Fibroblast of skin of back (primary cell): ENCODE measurements at places on chromosomes 2 and 18.

GRCh38 chr2:191202881-191203397 lies 42.3 kb upstream of the MYO1B start:
- peak; percentile 62 for DNase-seq

DNA sequence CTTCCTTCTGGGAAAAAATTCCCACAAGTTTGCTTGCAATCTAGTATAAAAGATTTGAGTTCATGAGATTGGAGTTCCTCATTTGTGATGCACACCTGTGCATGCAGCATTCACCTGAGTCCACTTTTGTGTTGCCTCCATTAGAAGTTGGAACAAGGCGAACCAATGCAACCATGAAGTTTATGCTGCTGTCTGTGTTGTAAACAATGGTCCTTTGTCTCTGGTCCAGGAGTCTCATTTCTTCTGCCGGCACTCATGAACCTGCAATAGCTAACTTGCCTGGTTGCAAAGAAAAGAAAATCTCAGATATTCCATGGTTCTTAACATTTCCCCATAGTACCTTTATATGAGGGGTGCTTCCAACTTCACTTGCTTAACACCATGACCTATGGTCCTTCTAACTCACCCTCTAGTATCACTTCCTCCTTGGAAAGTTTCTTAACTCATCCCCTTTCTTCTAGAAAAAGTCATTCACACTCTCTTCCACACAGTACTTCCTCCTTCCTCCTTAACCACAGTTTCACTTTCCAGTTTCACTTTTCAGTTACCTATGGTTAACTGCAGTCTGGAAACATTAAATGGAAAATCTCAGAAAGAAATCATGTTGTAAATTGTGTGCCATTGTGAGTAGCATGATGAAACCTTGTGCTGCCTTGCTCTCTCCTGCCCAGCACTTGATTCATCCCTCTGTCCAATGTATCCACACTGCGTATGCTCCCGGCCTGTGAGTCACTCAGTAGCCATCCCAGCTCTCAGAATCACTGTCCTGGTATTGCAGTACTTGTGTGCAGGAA lies 128.8 kb upstream of the TRIB2 start:
- DNase-seq: peak; percentile 95

DNA sequence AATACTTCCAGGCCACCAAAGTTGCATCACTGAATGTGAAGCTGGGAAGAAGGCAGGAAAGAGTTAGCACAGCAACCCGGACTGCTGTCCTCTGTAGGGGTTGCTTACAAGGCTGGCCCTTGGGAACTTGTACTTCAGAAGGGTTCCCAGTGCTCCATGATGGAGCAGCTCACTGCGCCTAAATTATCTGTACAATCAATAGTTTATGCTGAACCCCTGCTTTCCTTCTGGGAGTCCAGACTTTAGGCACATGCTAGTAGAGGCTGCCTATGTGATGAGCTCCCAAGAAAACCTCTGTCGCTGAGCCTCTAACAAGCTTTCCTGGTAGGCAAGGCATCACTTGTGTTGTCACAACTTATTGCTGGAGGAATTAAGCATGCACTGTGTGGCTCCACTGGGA lies 34.3 kb downstream of the XDH start:
- no peak for DNase-seq

- no peak for DNase-seq
Measured at GRCh38 chr2:205158404-205158803, 523.9 kb upstream of the NRP2 start.

DNA sequence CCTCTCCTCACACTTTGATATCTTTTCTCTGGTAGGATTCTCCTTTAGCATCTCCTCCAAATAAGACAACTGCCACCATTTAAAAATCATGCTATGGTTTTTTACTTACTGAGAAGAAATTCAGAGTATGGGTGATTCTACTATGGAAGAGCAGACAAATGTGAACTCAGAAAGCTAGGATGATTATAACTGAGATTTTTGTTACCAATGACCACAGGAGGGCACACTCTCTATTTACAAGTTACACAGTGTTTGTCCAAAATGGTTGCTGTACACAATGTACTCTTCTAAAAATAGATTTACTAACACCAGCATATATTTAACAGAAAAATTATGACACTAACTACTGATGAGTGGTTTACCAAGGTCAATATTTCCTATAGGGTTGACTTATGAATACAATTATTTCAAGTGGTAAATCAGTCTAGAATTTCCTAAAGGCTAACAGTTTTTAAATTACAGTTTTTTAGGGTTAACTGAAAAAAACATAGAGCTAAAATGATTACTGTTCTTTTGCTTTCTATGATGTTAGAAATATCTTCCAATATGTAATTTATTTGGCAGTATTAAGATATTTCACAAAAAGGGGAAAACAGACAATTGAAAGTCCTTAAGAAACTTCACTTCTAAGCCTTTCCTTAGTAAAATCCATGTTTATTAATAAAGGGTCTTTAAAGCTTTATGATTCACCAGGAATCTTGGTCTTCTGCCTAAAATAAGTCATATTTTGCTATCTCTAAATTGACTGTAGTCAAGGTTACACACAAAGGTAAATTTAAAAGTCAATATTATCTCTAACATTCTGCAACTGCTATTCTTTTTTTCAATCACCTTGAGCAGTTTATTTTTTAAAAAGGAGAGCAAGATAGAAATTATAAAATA lies 57.2 kb downstream of the MAP4K3 start:
- peak; percentile 56 for DNase-seq
